Lung (tissue), 17 donors: ENCODE measurements at places on chromosomes 7 and 10. TPM values are rescaled to one million over a fixed set of nuclear protein-coding genes. Genes with fewer than 3 reads are reported as not detected.

DNA sequence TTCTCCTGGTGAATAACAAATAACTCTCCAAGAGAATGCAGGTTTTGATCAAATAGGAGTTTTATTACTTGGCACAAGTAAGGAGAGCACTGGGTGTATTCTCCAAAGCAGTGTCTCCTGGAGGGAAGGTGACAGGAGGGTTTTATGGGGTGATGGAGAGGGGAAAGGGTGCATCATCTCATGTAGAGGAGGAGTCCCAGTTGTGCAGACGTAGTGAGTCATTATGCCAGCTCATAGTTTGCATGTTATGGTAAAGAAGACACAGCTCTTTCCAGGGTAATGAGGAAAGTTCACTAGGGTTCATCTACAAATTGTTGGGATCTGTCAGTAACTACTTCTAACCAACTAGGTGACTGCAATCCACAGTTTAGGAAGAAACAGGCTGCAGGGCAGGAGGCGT, 347.9 kb upstream of the MEOX2 start:
- no peak for DNase-seq

GRCh38 chr10:8365935-8366911, 311.7 kb downstream of the GATA3 start:
- no peak for DNase-seq

DNA sequence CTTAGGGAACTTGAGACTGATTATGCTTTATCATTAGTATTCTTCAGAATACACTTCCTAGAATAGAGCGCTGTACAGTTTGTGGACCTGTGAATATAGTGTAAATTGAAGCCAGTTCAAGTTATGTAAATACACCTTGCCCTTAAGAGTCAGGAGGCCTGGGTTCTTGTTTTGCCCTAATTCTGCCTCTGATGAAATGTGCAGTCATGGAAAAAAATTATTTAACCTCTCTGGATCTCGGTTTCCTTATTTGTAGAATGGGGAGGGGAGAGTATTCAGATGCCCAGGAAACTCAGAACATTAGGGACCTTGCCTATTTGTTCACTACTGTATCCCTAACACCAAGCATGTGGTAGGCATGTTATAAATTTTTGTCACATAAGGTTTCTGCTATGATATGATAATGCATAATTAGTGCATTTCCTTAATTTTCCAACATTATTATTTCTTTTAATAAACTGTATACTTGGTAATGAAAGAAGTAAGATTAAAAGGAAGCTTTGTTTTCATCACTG, 1.3 kb downstream of the EXOC6 start:
- DNase-seq, result no peak

GRCh38 chr10:46037107-46037825, 6.8 kb upstream of the NCOA4 start:
- DNase-seq, result no peak

DNA sequence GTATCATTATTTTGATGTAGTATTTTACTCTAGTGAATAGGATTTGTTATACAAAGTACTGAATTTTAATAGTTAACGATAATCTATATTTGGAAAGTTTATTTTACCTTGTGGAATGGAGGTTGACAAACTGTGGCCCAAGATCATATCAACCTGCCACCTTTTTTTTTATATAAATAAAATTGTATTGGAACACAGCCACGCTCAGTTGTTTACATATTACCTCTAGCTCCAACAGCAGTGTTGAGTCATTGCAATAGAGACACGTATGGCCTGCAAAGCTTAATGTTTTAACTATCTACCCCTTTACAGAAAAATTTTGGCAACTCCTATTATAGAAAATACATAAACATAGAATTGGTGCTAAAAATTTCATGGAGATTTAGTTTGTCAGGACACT, 239.3 kb downstream of the THSD7A start:
- no peak for DNase-seq

- no peak for DNase-seq
Measured at GRCh38 chr10:73039635-73040034, 57.0 kb downstream of the P4HA1 start.

DNA sequence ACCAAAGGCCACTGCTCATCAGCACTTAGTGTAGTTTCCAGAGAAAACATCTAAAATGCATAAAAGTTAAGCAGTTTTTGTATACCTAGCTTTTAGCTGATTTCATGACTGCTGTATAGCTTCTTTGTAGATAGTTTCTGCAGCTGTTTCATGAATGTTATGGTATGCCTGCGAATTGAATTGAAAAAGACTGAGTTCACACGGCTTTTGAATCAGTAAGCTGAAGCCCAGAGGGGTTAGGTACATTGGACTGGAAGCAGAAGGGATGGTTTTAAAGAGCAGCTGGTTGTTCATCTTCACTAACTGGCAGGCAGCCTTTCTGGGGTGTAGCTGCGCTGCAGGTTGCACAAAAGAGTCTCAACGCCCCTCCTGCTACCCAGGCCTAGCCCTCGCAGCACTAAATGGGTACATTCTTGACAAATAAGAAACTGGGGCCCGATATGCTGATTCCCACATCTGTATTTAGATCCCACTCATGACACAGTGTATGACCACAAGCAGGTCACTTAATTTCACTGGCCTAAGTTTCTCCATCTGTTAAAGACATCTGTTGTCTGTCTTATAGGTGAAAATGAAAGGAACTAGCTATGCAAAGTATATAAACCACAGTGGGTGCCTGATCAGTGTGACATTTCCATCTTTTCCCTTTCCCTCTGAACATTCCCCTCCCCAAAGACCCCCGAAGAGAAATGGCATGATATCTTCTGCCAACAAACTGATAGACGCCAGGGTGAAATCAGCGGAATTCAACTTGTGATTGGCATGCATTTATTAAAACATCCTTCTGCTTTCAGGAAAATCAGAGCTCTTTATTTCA, 85.9 kb upstream of the AGBL3 start:
- DNase-seq, result no peak

- DNase-seq, result no peak
Measured at GRCh38 chr7:143299346-143299745, 11.2 kb downstream of the CASP2 start.

DNA sequence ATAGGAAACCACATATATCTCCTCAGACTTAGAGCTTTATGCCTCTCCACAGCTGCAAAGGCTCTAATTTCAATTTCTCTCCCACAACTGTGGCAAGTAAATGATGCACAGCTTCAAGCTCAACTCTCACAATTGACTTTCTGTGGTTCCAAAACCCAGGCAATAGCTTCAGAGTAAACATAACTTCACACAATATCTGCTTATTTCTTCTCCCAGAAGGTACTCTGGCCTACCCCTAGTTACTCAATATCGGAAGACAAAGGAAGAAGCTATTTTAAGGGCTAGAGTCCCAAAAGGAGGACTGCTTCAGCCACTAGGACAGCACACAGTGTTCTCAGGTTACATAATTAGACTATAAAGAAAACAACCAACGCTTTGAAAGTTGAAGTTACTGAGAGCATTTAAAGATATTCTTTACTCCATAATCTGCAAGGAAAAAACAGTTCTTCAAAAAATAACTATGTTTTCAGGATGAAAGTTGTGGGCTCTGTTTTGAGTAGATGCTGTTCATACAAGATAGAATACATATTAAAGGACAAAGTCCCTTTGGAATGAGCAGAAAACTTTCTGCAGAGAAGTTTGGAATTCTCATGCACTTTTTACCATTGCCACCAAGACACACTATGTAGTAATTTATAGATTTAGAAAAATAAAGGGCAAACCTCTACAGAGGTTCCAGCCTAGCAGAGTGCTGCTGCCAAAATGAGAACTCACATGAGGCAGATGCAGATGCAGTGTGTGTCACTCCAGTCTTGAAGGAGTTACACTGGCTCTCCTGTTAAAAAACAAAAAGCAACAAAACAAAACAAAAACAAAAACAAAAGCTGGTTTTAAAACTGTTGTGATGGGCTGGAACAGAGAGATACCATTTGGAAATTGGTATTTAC, 81.8 kb downstream of the NT5C2 start:
- peak; percentile 19 for DNase-seq

GRCh38 chr10:80157561-80157960, 25.0 kb downstream of the PLAC9 start:
- DNase-seq, result no peak

DNA sequence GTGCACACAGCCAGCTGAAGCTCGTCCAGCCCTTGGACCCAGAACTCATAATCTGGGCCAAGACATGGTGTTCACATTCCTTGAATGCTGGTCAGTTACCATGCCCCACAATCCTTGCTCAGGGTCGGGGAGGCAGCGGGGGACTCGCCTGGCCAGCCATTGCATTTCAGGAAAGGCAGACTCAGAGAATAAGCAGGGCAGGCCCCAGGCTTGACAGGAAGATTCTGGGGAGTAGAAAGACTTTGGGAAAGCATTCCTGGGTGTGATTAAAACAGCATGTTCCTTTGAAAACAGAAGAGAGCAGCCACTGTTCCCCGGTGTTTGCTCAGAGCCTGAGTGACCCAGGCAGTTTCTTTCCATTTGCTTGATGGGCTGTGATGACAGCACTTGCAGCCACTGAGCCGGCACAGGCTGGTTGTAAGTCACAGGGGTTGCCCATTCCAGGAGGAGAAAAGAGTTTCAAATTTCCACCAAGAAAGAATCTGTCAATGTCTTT, 473.7 kb downstream of the TYW1 start:
- peak; percentile 69 for DNase-seq

DNA sequence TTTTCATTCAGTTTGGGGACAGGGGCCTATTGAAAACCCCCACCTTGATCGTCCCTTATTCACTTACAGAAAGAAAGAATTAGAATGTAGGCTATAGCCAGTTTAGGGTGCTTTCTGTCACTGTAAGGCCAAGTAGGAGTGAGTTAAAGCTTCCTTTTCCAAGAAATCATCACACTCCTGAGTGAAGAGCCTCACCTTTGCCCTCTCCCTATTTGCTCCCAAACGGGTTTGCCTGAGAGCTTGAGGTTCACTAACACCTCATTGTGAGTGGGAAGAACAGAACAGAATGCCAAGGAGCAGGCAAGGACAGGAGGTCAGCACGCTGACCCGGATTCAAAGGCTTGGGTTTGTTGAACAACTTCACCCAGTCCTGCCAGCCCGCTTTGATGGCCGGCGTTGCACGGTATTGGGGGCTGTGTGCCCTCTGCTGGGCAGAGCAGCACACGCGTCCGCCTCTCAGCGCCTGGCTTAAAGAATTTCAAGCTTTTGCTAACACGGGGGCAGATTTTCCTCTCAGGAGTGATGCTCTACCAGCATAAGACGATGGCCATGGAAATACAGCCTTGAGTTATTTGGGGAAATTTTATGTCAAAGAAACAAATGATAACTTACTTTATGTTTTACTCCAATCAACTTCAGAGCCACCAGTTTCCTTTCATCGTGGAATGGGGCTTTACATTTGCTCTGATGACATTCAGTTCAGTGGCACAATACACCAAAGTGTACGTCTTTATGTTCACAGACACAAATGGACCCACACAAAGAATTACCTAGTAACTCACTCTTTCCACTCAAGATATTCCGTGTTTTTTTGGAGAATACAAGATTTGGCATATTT, 470.0 kb downstream of the SUGCT start:
- peak; percentile 66 for DNase-seq

DNA sequence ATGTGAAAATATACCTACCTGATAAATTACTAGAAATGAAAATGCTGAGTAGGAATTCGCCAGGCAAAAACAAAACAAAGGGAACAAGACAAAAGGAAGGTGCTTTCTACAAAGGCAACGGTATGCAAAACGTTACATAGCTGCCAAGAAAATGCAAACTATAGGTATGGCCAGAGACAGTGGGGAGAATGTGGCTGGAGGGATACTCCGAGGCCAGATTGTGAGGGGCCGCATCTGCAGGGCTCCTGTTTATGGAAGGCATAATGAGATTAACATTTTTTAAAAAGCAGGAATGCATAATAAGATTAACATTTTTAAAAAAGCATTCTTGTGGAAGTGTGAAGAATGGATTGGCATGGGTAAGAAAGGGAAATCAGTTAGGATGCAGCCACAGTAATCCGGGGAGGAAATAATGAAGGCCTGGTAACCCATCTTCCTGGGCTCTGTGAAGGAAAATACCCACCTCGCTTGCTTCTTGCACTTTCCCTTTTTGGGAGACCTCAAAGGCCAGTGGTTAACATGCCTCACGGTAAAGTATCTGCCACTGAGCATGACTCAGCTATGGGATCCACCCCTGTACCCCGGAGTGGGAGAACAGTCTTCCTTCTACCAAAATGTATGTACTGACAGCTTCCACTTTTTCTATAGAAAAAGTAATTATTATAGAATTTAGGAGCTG, 145.8 kb upstream of the LRRN3 start:
- no peak for DNase-seq

DNA sequence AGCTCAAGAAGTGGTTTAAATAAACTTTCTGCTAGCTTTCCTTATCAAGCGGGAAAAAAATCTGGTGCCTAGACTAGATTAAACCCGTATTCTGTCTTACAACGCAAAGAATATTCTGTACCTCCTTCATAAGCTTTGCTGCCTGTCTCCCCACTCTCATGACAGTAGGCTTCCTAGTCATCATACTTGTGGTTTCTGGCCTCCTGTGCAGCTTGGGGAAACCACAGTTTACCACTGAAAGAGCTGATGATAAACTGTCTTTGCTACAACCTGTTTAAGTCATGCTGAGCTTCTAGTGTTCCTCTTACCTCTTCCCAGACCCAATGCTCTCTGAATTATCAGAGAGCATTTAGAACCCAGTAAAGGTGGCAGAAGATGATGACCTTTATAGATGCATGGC, 55.0 kb downstream of the PODXL start:
- no peak for DNase-seq

The SEM1 gene
- 71.1 TPM for total RNA-seq

The H2BK1 gene
- 0.52 TPM for total RNA-seq

The PILRA gene
- 9.9 TPM for total RNA-seq

The RASA4 gene
- total RNA-seq, result 31.2 TPM

The ACTL6B gene
- total RNA-seq, result not detected
